ENCODE measurements at places on chromosomes 5 and 9. TPM values are rescaled to one million over a fixed set of nuclear protein-coding genes. Genes with fewer than 3 reads are reported as not detected.

GRCh38 chr9:19583890-19584289, 175.1 kb downstream of the ACER2 start:
- DNase-seq, result no peak

DNA sequence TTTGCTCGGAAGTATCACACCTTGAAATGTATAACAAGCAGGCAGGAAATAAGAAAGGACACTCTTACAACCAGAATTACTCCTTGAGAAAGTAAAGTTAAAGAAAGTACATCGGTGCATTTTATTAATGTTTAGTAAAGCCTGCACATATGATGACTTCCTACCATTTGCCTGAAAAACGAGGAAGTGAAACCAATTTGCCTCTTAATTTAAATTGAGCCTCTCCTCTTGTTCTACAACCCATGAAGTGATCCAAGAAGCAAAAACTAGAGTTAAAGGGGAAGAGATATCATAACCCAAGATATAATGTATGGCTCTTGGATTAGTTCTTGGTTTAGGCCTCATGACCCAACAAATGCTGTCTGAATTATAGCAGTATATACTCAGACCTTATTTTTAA, 95.6 kb downstream of the GNAQ start:
- DNase-seq, result no peak

DNA sequence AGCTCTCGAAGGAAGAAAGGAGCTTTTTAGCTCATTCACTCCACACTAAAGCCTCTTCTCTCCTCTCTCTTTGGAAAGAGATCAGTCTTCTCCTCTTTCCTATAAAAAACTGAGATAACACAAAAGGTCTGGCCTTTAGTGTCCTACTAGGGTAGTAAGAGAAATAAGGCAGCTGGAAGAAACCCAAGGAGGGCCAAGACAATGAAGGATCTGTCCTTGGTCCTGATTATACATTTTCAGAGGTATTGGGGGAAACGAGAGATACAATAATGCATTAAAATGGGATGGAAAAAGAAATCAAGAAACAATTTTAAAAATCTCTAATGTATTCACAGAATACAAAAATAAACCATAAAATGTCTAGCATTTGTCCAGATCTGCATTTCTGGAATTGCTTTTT, 184.0 kb downstream of the SLF1 start:
- DNase-seq, result no peak

GRCh38 chr5:139058121-139058520, 140.0 kb downstream of the SIL1 start:
- DNase-seq, result no peak

- no peak for DNase-seq
Observed at GRCh38 chr9:33923998-33924701, 107.2 kb downstream of the UBE2R2 start.

DNA sequence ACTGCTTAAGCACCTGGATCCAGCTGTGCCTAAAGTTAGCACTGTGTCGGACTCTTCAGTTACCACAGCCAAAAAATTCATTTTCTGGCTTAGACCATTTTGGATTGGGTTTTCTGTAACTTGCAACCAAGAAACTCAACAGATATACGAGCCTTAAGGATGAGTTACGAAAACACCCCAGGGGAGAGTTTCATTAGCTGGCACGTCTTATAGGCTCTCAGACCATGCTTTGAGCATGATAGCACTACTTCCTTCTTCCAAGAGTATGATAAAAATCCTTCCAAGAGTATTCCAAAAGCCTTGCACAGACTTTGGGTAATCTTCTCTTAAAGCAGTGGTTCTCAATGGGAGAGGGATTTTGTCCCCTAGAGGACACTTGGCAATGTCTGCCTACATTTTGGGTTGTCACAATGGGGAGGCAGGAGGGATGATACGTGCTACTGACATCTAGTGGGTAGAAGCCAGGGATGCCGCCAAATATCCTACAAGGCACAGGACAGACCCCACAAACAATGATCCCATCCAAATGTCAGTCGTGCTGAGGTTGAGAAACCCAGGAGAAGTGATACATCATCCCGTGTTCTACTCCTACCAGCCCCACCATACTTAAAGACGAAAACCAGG, 64.8 kb downstream of the SMIM23 start:
- DNase-seq, result no peak

- DNase-seq, result no peak
Observed at GRCh38 chr9:114400219-114400618, 12.4 kb upstream of the AKNA start.

- no peak for DNase-seq
Observed at GRCh38 chr9:5817862-5818261, 15.1 kb downstream of the ERMP1 start.

DNA sequence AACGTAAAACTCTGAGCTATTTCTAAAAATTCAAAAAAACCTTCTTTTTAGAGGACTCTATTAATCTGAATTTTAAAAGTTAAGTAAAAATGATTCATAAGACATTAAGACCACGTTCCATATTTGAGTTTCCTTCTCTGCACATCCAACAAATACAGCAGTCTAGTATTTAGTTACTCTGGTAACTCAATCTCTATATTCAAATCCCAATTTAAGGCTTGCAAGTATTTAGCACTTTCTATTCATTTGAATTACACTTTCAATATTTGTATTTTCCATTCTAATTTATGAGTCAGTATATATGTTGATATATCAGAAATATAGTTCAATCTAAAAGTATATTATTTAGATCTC, 17.7 kb downstream of the RFX3 start:
- no peak for DNase-seq

Gene PHYHD1
- total RNA-seq, result 0.88 TPM

Gene CCDC180
- 2.3 TPM for total RNA-seq

Gene ST8SIA4
- total RNA-seq, result 32.8 TPM

Gene LAMC3
- total RNA-seq, result 0.34 TPM

Gene SH3RF2
- not detected for total RNA-seq

Gene EDIL3
- total RNA-seq, result not detected

Gene ZFP2
- 0.40 TPM for total RNA-seq

Gene PCDH12
- total RNA-seq, result 2.6 TPM

Gene HTR4
- not detected for total RNA-seq

Gene IRX2
- not detected for total RNA-seq

Gene TMEM174
- not detected for total RNA-seq
